ENCODE measurements at places on chromosomes 6 and 20. TPM values are rescaled to one million over a fixed set of nuclear protein-coding genes. Genes with fewer than 3 reads are reported as not detected.

Gene ZNFX1
- total RNA-seq: 32.6 TPM

Gene OOEP
- total RNA-seq: not detected

Gene OR2B6
- total RNA-seq: not detected

Gene PXDC1
- 65.1 TPM for total RNA-seq

Gene FRMD1
- 47.7 TPM for total RNA-seq

Gene TAGAP
- 10.3 TPM for total RNA-seq

Gene RGS17
- not detected for total RNA-seq

Gene MPIG6B
- total RNA-seq: not detected

Gene HS3ST5
- 0.32 TPM for total RNA-seq

Gene GNRH2
- not detected for total RNA-seq

Gene NRN1
- 2.5 TPM for total RNA-seq

Gene ELOVL2
- total RNA-seq: not detected

Gene PKHD1
- 0.60 TPM for total RNA-seq

Gene DOK5
- total RNA-seq: 0.55 TPM

Gene HAO1
- total RNA-seq: not detected

Gene GPANK1
- 32.9 TPM for total RNA-seq

Gene RAB22A
- 4.2 TPM for total RNA-seq

Gene RAET1L
- total RNA-seq: not detected

Gene LY6G6F
- not detected for total RNA-seq

Gene CPNE5
- 8.3 TPM for total RNA-seq

Gene ZNF831
- 0.96 TPM for total RNA-seq

Gene BNIP5
- 12.2 TPM for total RNA-seq

Gene MUC21
- not detected for total RNA-seq

Gene ZSCAN16
- not detected for total RNA-seq

Gene MAS1L
- total RNA-seq: not detected

Gene MUCL3
- not detected for total RNA-seq

Gene SMPD2
- total RNA-seq: 26.9 TPM

Gene OR2J3
- not detected for total RNA-seq

Gene VSX1
- total RNA-seq: 0.16 TPM

Gene B3GALT4
- 49.0 TPM for total RNA-seq

Gene DNAH8
- total RNA-seq: not detected

Gene ZSCAN12
- 4.0 TPM for total RNA-seq

Gene PGC
- total RNA-seq: 1.5 TPM

Gene MEI4
- total RNA-seq: not detected

Gene CSNK2A1
- total RNA-seq: 85.2 TPM

Gene RPRD1B
- 22.0 TPM for total RNA-seq

Gene TRIM31
- total RNA-seq: 96.0 TPM

Gene DCDC2
- total RNA-seq: 1.2 TPM

Gene SEL1L2
- not detected for total RNA-seq

Gene CYP39A1
- 10.2 TPM for total RNA-seq

Gene AFDN
- 159 TPM for total RNA-seq

Gene PPP1R18
- 11.5 TPM for total RNA-seq

Gene POU3F2
- total RNA-seq: not detected

Gene ECT2L
- total RNA-seq: 0.16 TPM

Gene OR2B2
- total RNA-seq: not detected

Gene EYA2
- 4.5 TPM for total RNA-seq

Gene ULBP2
- total RNA-seq: not detected

Gene SCRT2
- not detected for total RNA-seq

Data from transverse colon (tissue), 4 donors.